ENCODE measurements at places on chromosomes 4 and X.

DNA sequence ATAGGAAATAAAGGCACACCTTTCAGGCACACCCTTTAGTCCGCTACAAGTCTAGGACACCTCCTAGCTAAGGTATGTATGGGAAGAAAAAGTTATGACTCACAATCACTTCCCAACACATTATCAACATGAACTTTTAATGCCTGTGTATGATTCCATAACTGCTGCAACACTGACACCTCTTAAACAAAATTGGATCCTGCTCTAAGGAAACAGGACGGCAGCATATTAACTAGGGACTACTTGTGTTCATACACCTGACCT lies 2.4 kb upstream of the PPP3CA start:
- DNase-seq = no peak

DNA sequence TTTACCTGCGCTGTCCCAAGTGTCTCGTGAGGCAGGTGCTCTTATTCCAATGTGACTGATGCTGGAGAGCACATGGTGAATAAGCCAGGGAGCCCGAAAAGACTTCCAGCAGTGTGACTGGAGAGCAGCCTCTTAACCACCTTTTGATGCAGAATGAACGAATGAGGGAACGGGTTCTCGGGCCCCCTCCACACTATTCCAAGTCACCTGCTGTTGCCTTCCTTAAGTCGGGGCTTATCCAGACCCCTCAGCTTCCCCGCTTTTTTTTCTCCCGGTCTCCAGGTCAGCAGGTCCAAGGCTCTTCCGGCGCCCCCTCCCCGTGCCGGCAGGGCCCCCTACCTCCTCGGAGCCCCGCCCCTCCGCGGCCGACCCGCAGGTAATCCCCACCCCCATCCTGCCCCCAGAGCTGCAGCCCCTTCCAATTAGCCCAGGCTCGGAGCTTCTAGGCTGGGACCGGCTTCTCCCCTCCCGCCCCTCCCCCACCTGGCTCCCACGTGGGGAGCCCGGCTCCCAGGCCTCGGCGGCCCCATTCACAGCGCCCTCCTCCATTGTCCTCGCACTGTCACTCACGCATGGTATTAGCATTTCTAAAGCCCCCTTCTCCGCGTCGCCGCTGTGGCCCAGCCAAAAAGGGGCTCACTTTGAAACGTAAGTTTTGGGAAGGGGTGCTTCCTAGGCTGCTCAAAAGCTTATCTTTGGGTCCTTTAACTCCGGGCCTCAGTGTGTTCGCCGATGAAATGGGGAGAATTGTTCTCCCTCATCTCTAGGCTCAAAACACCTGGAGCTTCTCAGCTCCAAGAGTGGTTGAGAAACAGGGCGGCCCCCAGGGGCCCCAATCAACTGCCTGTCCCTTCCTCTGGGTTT lies 56.2 kb upstream of the PJA1 start:
- no peak for DNase-seq

- DNase-seq = no peak
Measured at GRCh38 chr4:66193487-66193886, 523.2 kb upstream of the EPHA5 start.

- DNase-seq = no peak
Measured at GRCh38 chrX:11386001-11386523, 92.8 kb downstream of the AMELX start.

- DNase-seq = no peak
Measured at GRCh38 chr4:102139932-102140331, 205.3 kb downstream of the SLC39A8 start.

DNA sequence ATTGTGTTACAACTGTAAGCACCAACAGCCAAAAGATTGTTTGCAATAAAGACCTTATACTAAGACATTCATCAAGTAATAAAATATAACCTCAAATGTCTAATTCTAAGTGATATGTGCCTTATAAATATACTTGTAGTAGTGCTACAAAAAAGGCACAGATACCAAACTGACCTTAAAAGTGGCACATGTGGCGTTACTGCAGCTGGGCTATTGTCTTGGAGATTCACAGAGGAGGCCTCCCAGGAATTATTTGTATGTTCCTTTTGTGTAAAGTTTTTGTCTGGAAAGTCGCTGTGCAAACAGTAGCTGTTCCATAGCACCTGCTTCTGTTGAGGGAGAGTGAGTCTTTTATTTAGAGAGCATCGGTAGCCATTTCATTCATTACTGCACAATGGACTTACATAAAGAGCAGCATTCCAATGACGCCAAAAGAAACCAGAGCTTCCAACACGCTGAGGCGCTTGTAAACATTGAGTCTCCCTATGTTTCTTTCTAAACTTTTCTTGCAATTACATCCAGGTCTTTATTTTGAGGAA lies 143.7 kb downstream of the RPA4 start:
- DNase-seq = no peak

GRCh38 chr4:15883610-15884243 lies 54.8 kb downstream of the FGFBP1 start:
- DNase-seq = no peak

DNA sequence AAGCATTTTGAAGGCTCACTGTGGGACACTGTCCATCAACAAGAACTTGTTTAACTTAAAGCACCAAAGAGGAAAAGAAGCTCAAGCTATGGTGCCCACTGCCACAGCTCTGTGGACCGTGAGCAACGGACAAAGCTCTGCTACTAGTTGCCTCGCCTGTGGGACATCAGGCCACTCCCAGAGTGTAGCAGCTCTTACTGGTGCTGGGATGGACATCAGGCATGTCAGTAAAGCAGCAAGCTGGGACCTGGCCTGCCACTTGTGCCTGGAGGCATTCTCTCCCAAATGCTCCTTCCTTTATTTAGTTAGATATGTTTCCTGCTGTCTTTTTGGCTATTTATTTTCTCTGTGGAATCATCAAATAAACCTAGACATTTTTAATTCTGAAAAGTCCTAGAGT lies 46.7 kb downstream of the TMEM154 start:
- DNase-seq = peak; percentile 6

DNA sequence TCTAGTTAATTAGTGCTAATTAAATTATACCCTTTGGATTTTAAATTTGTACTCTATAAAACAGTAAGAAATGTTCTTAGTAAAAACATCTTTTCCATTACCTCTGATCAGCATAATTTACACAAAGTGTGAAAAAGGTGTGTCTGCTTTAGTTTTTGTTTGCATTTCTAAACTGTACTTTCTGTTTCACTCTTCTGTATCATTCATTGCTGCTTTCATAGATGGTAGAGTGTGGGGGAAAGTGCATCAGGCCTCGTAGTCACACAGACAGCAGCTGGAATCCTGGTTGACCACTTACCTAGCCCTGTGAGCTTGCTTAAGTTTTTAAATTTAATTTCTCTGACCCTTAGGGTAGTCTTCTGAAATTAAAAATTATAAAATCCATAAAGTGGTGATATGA lies 275.4 kb upstream of the PITX2 start:
- no peak for DNase-seq

GRCh38 chrX:97984641-97985040 lies 1100.9 kb downstream of the RPA4 start:
- DNase-seq = no peak

DNA sequence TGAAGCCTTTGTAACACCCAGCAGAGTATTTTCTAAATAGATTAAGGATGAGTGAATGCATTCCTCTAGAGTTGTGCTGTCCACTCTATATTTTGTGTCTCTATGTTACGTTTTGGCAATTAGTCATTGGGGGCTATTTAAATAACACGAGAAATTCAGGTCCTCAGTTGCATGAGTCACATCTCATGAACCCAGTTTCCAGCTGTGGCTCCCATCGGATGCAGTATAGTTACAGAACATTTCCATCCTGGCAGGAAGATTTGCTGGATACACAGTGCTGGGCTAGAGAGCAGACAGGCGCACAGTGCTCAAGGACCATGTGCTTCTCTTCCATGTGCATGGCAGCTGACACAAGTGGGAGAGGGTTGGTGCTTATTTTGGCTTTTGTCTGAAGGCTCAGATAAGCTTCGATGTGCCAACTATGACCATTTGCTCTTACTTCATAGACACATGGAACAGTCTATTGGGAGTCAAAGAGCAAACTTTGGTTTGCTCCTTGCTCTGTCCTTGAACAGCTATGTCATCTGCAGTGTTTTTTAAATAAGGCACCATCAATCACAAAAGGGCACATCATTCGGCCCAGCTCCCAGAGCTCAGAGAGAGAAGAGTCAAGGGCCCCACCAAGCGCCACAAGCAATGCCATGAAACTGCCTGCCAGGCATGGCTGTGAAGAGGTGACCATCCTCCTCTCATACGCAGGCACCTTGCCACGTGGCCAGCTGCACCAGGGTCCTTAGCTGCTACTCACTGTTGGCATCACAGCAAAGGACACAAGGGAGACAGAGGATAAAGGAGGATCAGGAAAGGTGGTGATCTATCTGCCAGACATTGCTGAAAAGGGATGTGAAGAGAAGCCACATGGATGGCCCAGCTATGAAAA lies 8.1 kb upstream of the STS start:
- DNase-seq = no peak

GRCh38 chr4:73662709-73663546 lies 42.7 kb upstream of the RASSF6 start:
- DNase-seq = peak; percentile 55

- no peak for DNase-seq
Measured at GRCh38 chrX:129750971-129751370, 12.2 kb downstream of the XPNPEP2 start.

GRCh38 chr4:48341776-48342605 lies 662 bp downstream of the SLAIN2 start:
- DNase-seq = peak; percentile 70

DNA sequence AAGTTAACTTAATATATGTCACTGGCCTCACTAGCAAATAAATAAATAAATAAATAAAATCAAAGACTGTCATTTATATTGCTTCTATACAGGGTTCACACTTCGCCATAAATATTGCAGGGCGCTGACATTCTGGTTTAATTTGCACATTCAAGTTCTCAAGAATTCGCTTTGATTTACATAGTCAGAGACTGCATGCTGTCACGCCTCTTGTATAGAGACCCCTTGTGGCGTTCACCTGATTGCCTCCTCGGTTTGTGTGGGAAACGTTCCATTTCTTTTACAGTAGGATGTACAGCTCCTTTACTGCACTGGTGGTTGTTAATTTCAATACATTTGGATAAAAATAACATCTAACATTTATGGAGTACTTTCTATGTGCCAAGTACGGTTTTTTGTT lies 71.3 kb upstream of the ADGRG2 start:
- DNase-seq = no peak

GRCh38 chr4:16129336-16129735 lies 45.5 kb upstream of the PROM1 start:
- DNase-seq = no peak

DNA sequence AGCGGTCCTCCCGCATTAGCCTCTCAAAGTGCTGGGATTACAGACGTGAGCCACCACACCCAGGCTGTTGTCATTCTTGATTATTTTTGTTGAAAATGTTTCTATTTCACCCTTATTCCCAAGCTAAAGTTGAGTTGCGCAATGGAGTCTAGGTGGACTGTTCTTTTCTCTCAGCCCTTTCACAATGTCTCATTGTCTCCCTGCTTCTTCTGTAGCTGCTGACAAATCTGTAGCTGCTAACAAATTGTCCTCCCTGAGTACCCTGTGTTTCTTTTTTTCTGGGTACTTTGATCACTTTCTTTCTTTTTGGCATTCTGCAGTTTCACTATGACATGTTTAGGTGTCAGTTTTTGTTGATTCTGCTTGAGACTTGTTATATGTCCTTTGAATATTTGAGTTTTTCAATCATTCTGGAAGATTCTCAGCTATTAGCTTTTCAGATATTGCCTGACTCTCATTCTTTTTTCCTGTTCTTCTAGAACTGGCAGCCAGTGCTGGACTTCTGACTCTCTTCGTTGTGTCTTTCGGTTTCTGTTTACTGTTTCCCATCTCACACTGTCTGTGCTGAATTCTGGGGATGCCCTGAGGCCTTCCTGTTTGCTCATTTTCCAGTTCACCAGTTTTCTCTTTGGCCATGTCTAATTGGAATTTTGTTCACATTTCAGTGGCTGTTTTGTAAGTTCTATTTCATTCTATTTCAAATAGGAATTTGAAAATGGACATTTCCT lies 6.6 kb downstream of the ABCD1 start:
- DNase-seq = no peak

GRCh38 chr4:54574500-54574899 lies 83.3 kb upstream of the KIT start:
- DNase-seq = no peak

- DNase-seq = no peak
Measured at GRCh38 chr4:41643331-41643730, 105.2 kb downstream of the PHOX2B start.

GRCh38 chr4:160318567-160319220 lies 1215.8 kb downstream of the RAPGEF2 start:
- DNase-seq = no peak

DNA sequence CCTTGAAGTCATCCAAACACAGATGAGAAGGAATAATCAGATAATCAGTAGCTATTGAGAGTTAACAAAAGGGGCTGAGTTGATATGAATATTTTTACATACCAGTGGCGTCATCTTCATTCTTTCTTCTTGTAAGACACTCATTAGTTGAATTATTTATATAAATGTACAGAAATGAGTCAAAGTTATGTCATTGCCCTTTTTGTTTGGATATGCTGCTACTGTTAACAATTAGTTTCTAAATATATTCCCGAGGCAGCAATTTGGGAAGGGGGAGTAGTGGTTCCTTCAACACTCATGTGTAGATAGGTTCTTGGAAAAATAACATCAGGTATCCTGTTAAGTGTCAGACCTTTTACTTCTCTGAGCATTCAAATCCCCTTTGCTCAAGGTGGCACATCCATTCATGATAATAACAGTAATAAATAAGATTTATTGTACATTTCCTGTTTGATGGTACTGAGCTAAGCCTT lies 436.6 kb downstream of the SPRY1 start:
- no peak for DNase-seq

DNA sequence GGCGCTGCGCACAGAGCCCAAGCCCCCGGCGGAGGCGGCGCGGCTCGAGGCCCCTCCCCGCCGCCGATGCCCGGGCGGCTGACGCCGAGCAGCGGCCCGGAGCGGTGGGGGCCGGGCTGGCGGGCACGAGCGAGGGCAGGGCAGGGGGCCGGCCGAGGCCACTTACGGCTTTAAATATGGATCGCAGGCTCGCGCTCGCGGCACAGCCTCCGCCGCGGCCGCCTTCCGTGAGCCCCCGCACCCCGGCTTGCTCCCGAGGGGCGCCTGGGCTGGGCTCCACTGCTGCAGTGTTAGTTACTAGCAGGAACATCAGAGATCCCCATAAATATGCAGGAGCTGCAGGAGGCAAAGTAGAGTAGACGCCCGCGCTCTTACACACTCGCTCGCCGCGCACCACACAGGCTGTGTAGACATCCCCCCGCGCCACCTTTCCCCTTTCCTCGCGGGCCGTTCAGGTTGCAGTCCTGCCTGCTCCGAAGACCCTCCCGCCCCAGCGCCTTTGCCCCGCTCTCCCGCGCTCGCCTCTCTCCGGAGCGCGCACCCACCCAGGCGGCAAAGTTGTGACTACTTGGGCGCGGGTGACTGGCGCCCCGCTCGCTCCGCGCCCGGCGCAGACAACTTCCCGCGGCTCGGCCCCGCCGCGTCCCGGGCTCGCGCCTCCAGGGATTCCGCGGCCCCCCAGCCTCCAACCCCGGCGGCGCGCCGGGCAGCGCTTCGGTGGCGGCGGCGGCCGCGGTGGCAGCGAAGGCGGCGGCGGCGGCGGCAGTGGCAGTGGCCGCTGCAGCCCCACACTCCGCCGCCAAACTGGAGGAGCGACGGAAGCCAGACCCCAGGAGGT lies 152.0 kb upstream of the SLC4A4 start:
- DNase-seq = no peak

GRCh38 chr4:4693755-4694295 lies 152.0 kb upstream of the STX18 start:
- no peak for DNase-seq

GRCh38 chr4:8319731-8320385 lies 50.3 kb downstream of the HTRA3 start:
- no peak for DNase-seq

All from NCI-H526 (cell line).